ENCODE measurements at places on chromosomes 2 and 18.

DNA sequence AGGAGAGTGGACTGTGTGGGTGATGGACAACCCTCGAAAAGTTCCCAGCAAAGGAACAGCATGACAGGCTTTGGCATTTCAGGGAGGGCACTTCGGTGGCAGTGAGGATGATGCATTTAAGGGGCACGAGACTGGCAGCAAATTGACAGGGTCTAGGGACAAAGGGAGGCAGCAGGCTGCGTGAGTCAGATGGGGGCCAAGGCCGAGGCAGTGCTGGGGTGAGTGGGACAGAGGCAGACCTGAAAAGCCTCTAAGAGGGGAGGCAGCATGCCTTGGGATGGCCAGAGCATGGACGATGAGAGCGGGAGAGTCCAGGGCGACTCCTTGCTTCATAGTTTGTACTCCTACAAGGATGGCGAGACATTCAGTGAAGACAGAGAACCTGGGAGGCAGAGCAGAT is 49.5 kb upstream of the LYPD1 start:
- no peak for DNase-seq

GRCh38 chr2:170362313-170362870 is 184.4 kb downstream of the MYO3B start:
- no peak for DNase-seq

GRCh38 chr2:20173064-20173463 is 51.9 kb downstream of the SDC1 start:
- DNase-seq: no peak

DNA sequence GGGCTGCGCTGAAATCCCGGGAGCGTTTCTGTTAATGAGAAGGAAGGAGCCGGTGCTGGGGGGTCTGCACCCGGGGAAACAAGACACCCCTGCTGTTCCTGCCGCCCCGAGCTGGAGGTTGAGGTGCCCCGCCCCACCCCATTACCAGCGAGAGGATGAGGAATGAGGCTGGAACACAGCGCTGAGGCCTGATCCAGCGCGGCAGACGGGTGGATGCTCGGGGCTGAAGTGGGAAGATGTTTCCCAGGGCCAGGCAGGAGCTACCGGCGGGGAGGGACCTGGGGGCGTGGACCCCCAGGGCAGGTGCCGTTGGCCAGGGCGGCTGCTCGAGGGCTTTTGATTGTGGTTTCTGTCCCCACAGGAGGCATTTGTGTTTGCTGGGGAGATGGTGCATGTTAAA is 134.3 kb upstream of the CTDP1 start:
- DNase-seq: no peak

GRCh38 chr2:220552790-220553535 is 925.5 kb downstream of the SLC4A3 start:
- DNase-seq: no peak

DNA sequence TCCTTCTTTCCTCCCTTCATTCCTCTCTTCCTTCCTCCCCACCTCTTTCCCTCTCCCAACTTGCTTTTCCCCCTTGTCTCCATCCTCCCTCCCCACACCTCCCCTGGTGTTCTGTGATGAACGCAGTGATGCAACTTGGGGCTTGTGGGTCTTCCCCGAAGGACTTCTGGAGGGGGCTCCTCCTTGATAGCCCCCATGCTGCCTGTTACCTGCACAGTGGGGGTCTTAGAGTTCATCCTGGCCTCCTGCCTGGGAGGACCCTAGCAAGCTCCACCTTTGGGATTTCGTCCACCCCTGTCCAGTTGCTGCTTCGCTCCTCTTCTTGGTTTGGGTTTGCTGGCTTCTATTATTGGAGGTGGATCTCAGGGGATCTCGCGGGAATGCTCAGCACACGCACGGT is 43.7 kb upstream of the AFF3 start:
- DNase-seq: no peak

DNA sequence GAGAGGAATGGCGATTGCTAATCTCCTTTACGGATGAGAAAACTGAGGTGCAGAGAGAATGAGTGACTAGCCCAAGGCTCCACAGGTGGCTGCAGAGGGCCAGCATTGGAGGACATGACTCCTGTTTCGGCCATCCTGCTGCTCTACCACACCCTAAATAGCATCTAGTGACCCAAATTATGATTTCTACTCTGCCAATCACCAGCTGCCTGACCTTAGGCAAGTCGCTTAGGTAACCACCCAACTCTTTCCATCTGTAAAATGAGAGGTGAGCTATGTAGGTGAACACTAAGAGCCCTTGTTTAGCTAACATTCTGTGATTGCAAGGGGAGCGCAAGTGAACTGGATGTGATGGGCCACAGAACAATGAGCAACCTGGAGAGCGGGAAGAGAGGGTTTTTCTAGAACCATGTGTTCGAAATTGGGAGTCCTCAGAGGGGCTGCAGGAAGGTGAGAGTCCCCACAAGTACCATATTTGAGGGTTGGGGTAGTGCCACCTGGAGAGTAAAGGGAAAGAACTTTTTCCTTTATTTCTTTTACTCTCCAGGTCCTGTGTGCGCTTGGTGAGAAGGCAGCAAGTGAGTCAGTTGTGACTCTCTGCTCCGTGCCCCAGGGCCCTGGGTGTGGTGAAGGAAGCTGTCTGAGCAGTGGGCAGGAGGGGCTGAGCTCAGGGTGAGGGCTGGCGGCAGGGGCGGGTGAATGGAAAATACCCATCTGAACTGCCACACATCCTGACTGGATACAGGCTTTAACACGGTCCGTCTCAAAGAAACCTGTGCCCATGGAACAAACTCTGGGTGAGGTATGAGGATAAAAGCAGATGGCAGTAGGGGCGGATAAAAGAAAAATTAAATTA is 2.4 kb downstream of the CYP27C1 start:
- DNase-seq: no peak

DNA sequence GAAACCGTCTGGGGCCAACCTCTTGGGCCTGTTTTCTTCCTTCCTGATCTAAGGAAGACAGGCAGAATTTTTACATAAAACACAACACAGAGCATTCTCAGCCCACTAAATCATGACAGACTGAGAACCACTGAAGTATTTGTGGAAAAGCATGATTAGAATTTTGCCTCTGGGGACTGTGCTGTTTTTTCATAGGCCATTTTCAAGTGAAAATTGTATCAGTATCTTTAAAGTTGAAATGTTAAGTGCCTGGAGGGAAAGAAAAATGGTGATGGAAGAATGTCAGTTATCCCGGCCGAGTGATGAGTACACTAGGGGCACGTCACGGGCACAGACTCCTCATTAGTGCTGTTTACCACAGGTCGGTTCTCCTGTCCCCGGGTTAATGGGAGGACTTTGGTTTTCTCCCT is 36.9 kb downstream of the EHD3 start:
- DNase-seq: no peak

DNA sequence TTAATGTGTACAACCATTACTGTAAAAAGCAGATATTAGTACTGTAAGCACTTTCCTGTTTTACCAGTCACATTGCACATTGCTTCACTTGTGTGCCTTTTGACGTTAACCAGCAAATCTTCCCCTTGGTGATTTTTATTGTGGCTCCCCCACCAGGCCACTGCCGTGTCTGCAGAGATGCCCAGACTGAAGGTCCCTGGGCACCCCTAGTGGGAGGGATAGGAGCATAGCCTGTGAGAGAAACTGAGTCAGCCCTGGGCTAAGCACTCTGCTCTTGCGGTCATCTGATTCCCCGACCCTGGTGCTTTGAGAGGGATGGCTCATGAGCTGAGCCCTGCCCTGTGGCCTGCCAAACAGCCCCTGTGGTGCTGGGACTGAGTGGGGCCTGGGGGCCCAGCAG is 73.4 kb downstream of the INPP4A start:
- DNase-seq: no peak

GRCh38 chr2:27427863-27428212 is 593 bp upstream of the NRBP1 start:
- no peak for DNase-seq

DNA sequence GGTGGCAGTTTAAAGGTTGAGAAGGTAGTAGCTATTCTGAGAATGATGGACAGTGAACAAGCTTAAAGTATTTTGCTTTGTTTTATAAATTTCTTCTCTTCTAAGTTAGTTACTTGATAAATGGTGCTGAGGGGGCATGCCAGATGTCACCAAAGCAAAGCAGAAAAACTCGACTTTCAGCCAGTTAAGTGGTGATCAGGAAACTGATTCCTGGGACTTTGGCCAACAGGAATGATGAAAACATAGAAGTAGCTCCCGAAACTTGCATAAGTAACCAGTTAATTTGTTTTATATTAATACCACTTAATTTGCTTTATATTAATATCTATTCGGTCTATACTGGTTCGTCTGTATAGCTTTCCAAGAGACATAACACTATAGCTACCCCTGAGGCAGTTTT is 82.6 kb downstream of the FANCL start:
- no peak for DNase-seq

Data from AG09309 (cell line).